ENCODE measurements at places on chromosomes 4 and X. TPM values are rescaled to one million over a fixed set of nuclear protein-coding genes. Genes with fewer than 3 reads are reported as not detected.

DNA sequence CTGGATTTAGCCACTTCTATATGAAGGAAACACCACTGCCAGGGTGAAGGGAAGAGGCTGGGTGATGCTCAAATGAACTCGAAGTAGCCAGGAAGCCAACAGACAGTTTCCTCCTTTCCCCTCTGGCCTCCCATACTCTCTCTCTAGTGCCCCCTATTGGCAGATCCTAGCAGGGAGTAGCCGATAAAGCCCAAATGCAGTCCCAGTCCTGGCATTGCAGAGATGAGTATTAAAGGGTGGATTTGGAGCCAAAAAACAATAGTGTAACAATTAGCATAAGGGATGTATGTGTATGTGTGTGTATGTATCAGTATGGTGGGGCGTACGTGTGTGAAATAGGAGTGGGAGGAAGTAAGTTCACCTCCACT, 213.8 kb upstream of the LDB2 start:
- DNase-seq: peak; percentile 4

The RGN gene
- total RNA-seq: 32.9 TPM

GRCh38 chrX:150303386-150304097, 59.6 kb upstream of the MAMLD1 start:
- DNase-seq: no peak

The HPF1 gene
- 14.9 TPM for total RNA-seq

The FAT1 gene
- 135 TPM for total RNA-seq

The RAI2 gene
- total RNA-seq: 0.16 TPM

- DNase-seq: no peak
Measured at GRCh38 chr4:1644891-1645657, 39.0 kb downstream of the FAM53A start.

The OPHN1 gene
- 4.6 TPM for total RNA-seq

DNA sequence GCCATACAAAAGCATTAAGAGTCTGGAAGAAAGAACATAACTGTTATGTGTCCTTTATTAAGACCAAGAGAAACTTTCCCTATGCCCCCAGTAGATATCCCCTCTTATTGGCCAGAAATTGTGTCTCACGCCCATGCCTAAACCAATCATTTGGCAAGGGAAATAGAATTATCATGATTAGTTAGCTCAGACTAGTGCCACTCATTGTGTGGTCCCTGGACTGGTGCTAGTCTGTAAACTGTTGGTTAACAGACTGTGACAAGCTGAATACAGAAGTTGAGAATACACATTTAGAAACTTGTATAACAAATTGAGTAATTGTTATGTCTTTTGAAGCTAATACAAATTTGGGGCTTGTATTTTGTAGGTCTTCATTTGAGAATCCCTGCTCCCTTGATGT, 8.1 kb upstream of the HUWE1 start:
- no peak for DNase-seq

DNA sequence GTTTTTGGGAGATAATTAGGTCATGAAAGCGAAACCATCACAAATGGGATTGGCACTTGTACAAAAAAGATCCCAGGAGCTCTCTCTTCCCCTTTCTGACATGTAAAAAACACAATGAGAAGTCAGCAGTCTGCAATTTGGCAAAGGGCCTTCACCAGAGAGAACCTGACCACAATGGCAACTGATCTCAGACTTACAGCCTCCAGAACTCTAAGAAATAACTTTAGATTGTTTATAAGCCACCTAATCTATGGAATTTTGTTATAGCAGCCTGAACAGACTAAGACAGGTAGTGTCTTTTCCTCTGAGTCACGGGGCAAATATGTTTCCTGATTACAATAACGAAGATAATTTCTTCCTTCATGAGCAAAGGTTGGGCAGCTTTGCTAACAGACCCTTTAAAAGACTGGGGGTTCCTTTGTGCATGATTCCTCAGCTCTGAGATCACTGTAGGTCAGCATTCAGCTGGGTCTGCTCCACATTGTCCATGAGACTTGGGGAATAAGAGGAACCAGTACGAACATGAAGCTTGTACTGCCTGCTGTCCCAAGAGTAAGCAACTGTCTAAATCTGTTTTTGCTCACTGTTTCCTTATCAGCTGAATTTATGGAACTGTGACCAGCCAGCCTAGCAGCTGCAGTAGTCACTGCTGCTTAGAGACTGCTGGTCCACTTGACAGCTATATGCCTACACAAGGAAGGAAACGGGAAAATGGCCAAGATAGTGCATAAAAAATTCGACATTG, 191.6 kb downstream of the ANAPC10 start:
- peak; percentile 2 for DNase-seq

GRCh38 chrX:38142610-38143009, 78.1 kb downstream of the SRPX start:
- no peak for DNase-seq

GRCh38 chr4:47118192-47118929, 87.0 kb downstream of the GABRB1 start:
- DNase-seq: no peak

DNA sequence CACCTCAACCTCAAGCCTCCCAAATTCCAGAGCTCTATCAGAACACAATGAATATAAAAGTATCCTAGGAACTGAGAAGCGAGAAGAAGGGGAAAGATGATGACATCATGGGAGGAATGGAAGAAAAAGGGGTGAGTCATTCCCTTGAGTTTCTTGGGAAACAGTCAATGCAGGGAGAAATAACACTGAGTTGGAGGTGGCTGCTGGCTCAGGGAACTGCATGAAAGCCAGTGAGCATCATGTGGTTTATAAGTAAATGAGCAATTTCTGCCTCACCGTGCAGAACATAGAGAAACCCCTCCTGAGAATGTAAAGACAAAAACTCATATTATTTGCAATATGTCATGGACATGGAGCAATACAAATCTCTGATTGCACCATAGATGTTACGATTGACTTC, 73.3 kb downstream of the SHOX start:
- DNase-seq: no peak

The CLDN34 gene
- not detected for total RNA-seq

DNA sequence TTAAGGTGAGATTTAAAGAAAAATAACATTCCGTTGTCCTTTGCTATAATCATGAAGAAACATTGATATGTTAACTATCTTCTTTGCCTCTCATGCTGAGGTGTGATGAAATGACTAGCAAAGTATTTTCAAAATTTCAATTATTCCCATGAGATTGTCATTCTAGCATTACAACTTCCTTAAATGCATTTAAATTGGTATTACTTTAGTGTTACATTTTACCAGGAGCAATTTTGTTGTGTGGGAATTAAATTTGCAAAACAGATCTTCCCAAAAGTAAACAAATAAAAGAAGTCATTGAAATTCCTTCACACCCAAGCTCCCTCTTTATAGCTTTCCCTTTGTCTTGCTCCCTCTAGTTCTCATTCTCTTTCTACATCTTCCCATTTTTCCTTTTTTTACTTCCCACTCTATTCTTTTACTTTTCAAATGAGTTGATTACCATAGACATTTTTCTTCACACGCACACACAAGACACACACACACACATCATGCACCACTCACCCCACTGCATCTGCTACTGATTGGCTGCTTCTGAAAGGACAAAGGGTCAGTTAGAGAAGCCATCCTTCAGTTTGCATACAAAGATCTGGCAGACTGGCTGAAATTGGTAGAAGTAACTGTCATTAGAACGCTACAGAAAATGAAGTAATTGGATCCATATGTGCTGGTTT, 10.0 kb upstream of the APELA start:
- DNase-seq: no peak

GRCh38 chrX:49001521-49002090, 458 bp downstream of the GRIPAP1 start:
- no peak for DNase-seq

Measured in Caco-2 (cell line).